Activated naive CD4-positive, alpha-beta T cell (primary cell): ENCODE measurements at places on chromosomes 6 and 20.

DNA sequence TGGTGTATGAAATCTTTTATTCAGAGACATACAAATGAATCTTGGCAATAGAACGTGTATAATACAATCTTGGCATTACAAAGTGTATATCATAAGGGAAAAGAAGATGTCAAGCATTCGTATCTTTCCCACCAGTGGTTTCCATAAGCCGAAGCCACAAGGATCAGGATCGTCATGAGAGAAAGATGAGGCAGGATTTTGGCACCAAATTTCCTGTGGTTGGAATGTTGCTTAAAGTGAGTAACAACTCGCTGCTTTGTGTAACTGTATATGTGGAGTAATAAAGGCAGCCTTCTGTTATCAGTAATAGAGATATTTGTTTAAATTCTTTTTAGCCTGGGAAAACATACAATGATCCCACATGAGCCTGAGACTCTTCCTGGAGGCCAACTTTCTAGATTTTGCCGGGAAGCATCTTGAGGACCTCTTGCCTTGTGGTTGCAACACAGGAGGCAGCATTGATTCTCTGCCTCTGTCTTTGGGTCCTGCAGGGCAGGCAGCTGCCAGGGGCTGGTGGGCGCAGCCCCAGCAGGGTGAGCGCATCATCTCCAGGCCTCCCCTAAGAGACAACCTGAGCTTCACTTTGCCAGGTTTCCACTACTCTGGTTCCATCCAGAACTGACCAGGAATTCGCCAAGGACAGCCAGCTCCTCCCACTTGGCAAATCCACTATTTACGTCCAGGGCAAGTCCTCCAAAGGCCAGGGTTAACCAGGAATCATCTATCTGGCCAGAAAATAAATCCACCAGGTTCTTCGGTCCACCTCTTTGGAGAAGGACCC, 230.9 kb upstream of the SULF2 start:
- DNase-seq: no peak

DNA sequence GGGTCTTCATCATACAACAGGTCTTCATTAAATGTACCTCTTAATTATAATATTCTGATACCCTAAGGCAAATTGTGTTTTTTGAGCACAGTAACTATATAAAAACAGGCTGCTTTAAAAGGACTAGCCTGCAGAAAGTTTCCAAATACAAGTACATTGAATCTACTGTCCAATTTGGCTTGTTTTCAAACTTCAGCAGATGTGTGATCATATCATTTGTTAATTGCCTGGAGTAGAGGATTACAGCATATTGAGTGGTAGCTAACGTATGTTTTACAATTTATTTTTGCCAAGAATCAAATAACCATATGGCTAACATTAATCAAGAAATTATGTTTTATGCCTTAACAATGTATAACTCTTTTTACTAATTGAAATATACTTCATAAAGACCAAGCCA, 12.6 kb downstream of the TINAG start:
- DNase-seq: no peak

DNA sequence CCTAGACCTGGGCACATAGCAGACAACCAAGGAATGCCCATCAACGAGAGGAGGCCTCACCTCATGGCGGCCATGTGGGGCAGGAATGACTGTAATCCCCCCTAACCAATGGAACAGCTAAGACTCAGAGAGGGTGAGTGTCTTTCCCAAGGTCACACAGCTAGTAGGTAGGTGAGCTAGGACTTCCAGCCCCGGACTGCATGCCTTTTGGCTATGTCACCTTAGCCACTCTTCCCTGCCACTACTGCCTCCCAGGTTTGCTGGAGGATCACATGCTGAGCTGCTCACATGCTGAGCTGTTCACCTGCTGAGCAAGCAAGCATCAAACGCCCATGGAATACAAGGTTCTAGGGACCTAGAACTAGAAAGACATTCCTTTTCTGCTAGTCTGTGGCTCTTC, 188.5 kb upstream of the PMEPA1 start:
- DNase-seq: no peak

GRCh38 chr6:34512738-34513115, 43.4 kb downstream of the SPDEF start:
- DNase-seq: no peak

DNA sequence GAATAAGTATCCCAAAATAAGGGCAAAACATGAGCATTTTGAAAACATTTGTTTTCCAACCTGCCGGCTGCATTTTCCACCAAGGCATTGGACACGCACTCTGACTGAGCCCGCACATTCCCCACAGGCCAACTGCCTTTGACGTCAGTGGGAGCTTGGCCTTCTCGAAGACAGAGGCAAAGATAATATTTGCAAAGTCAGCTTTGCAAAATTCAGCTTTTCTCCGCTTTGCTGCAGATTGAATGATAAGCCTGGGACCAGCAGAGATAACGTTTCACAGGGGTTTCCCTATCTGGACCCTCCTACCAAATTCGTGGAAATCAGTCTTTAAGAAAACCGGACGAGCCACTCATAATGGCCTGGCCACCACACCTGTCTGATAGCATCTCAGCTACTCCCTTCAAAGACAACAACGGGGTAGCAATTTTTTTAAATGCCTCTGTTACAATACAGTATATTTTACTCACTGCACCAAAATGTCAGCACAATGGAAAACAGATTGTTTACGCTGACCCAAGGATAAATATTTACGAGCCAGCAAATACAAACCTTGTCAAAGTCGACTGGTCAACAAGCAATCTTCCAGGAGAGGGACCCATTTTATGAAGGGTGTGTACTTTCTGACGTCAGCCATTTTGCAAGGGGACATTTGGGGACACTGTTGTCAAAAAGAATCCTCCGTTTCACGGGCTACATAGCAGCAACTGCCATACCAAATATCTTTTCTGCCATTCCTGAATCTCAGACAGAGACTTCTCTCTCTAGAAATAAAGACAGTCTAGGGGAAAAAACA, 100.5 kb downstream of the TFAP2A start:
- DNase-seq: no peak

- DNase-seq: no peak
Observed at GRCh38 chr6:9025228-9025627, 589.9 kb upstream of the SLC35B3 start.

GRCh38 chr6:14726816-14727493, 518.9 kb upstream of the JARID2 start:
- DNase-seq: no peak

GRCh38 chr20:37567331-37567665, 39.6 kb upstream of the BLCAP start:
- DNase-seq: no peak

GRCh38 chr6:23446469-23446967, 679.5 kb upstream of the NRSN1 start:
- no peak for DNase-seq

GRCh38 chr6:7833751-7834070, 76.9 kb downstream of the TXNDC5 start:
- DNase-seq: no peak

DNA sequence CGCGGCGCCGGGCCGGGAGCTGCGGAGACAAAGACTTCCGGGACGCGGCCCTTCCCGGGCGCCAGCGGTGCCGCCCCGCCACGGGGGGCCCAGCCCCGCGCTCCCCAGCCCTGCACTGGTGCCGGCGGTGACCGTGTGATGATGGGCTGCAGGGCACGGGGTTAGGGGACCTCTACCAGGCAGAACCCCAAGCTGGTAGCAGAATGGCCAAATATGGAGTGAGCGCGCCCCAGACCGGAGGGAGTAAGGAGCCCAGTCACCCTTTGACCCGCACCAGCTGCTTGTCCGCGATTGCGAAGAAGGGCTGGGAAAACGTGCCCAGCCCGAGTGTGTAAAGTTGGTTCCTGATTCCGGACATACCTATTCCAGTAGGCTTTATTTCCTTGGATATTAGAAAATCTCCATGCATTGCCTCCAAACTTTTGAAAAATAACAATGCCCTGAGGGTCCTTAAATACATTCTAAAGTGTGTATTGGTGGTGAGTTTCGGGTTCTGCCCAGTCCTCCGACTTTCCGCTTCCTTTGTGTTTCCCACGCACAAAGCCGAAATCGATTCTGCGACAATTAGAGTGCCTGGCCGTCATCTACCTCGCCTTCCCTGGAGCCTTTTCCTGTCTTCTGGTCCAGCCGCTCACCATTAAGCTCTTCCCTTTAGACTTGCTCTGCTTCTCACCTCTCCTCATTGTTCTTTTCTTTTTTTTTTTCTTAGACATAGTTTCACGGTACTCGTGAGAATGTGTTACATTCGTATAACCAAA, 1.1 kb downstream of the ABRACL start:
- no peak for DNase-seq
